ENCODE measurements at places on chromosomes 2 and 18.

DNA sequence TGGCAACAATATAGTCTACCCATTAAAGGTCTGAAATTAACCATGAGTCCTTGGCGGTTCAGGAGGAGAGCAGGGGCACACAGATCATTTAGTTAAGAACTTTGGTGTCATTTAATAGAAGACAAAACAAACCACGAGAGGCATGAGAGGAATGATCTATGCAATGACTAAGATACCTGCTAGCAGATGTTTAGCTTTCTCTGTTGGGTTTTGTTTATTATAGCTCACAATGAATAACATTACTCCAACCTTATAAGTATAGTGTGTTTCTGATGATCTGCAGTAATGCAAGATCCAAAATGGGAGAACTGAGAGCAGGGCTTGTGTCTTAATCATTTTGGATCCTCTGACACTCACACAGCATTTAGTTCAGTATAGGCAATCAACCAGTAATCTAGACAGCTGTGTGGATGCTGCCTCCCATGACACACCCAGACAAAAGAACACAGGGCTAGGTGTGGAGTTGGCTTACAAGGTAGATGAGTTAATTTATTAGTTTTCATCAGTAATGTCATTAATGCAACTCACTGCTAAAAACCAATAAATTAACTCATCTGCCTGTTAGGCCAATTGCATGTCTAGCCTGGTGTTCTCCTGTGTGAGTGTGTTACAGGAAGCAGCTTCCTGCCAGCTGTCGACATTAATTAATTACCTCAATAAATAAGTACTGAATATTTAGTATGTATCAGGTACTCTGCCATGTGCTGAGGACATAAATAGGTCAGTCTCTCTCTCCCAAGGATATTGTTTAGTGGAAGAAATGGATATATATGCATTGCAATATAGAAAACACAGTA is 92.3 kb downstream of the CLIP4 start:
- no peak for DNase-seq

DNA sequence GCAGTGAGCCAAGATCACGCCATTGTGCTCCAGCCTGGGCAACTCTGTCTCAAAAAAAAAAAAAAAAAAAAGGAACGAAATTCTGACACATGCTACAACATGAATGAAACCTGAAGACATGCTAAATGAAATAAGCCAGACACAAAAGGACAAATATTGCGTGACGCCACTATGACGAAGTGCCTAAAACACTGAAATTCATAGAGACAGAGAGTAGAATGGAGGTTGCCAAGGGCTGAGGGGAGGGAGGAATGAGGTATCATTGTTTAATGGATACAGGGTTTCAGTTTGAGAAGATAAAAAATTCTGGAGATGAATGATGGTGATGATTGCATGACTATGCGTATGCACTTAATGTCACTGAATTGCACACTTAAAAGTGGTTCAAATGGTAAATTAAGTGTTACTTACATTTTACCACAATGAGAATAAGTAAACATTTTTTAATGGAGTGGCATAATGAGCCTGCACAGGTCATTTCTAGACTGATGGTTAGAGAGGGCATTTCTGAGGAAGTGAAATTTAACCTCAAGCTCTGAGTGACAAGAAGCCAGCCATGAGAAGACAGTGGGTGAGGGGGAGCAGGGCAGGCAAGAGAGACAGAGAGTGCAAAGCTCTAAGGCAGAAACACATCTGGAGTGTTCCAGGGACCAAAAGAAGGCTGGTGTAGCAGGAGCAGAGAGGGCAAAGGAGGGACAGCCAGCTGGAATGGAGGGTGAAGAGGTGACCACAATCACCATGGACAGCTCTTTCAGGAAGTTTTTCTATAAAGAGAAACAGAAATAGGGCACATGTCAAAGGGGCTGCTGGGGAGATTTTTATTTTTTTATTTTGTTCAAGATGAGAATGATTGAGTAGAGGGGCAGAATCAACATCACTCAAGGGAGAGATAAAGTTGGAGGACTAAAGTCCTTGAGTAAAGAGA is 20.6 kb upstream of the EXOC6B start:
- DNase-seq: peak; percentile 25

DNA sequence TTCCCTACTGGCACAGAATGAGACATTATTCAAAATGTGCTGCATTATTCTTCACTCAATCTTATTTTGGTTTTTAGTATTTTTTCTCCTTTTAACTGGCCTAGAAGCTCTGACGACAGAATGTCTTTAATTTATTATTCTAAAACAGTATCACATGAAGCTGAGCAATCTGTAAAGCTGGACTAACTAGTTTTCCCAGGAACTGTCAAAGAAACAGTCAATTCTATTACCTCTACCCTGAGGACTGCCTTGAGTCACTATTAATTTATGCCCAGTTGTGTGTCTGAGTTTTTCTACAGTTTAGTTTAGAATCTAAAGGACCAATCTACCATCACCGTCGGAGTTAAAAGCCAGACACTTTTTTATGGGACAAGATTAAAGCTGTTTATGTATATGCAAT is 31.6 kb downstream of the MBD2 start:
- DNase-seq: no peak

GRCh38 chr2:44805401-44806235 is 135.9 kb upstream of the SIX3 start:
- DNase-seq: no peak

- DNase-seq: no peak
These were observed 60.2 kb downstream of the E2F6 start for GRCh38 chr2:11405599-11406266.

- DNase-seq: no peak
These were observed 110.8 kb upstream of the GLI2 start for GRCh38 chr2:120624738-120625446.

- no peak for DNase-seq
These were observed 54.2 kb upstream of the POMC start for GRCh38 chr2:25222477-25223121.

Data from activated CD4-positive, alpha-beta T cell treated with anti-CD3 and anti-CD28 coated beads, Interleukin-2, Interleukin-6, amounts not matched to agents 100 ng/mL and 50 ng/mL, durations not matched to agents 16 hours and 8 hours (primary cell).